ENCODE measurements at places on chromosomes 5 and 9.

- no peak for DNase-seq
Observed at GRCh38 chr5:19314840-19315239, 673.2 kb downstream of the CDH18 start.

- DNase-seq, result no peak
Observed at GRCh38 chr5:60514152-60514551, 185.8 kb downstream of the DEPDC1B start.

DNA sequence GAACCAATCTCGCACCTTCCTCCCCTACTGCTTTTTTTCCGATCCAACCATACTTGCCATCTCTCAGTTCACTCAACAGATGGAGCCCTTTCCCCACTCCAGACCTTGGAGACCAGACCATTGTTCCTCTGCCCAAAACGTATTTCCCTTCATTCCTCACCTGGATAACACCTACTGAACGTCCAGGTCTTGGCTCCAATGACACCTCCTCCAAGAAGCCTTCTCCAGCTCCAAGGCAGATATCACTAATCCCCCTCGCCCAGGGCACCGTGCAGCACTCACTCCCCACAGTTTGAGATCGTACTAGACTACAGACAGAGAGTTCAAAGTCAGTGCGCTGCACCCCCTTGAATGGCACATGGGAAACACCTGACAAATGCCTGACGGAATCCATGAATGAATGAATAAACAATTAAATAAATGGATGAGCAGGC is 47.1 kb upstream of the AKNA start:
- peak; percentile 30 for DNase-seq

DNA sequence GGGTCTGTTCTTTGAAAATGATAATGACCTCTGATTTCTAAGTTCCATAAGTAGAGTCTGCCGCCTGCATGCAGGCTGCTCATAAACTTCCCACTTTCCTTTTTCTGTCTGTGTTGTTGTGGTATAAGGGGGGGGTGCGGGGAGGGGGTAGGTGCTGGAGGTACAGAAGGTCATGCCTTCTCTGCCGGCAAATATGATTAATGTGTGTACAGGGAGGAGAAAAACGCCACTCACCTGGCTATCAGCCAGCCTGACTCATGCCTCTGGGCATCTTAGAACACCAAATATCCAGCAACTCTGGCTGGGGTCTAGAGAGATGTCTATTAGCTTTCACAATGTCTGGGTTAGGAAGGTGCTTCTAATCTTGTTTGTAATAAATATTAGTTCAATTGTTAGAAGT is 128.3 kb downstream of the EFNA5 start:
- DNase-seq, result no peak

DNA sequence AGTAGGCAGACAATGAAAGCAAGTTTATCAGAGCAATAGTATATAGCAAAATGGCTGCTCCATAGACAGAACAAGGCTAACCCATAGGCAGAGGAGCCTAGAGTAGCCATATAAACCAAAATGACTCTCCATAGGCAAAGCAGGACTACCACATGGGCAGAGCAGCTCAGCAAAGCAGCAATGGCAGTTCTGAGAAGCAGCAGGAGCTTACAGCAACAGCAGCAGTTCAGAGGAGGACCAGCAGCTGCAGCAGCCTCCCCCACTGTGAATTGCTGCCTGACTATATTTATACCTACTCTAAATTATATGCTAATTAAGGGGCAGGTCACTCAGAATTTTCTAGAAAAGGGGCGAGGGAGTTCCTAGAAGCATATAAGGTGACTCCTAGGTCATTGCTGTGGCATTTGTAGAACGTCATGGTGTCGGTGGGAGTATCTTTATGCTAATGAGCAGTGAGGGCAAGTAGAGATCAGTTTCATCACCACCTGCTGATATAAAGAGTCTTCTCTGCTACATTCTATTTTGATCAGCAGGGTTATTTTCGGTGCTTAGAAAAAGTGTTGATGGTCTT is 1115.5 kb downstream of the DTWD2 start:
- DNase-seq, result no peak

GRCh38 chr9:15308511-15308910 is 1.5 kb upstream of the TTC39B start:
- DNase-seq, result no peak

- no peak for DNase-seq
Observed at GRCh38 chr9:116849721-116850120, 162.6 kb downstream of the TRIM32 start.

DNA sequence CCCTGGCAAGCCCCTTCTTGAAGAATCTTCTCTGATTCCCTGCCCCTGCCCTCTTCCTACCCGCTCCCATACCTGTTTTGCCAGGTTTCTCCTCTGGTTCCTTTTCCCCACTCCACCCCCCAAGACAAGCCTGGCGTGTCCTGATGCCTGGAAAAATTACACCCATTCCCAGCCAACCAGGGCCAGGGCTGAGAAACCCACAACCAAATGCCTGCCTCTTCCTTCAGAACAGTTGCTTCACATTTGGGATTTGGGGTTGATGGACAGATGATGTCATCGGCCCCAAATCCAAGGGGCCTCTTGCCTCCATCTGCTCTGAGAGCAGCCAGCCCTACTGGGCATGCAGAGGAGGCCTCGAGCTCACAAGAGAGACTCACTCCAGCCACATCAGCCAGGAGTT is 8.8 kb upstream of the NEK6 start:
- no peak for DNase-seq

- no peak for DNase-seq
Observed at GRCh38 chr5:107011605-107012004, 659.1 kb downstream of the EFNA5 start.

DNA sequence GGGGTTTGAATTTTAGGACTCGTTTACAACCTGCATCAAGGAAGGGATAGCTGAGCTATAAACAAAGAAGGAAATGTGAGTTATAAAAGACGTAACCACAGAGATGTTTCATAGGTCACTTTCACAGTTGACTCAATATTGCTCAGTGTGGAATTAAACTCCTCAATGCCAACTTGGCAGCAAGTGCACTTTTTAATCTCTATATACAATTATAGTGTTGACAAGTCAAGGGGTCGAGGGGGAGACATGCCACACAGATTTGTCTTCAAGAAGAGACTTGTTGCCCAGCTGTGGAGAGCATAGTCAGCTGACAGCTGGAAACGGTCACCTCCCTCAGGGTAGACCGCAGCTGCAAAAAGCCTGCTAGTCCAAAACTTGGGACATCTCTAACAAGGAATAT is 163.4 kb upstream of the DMAC1 start:
- no peak for DNase-seq

- no peak for DNase-seq
Observed at GRCh38 chr5:179872055-179872827, 13.6 kb upstream of the MRNIP start.

DNA sequence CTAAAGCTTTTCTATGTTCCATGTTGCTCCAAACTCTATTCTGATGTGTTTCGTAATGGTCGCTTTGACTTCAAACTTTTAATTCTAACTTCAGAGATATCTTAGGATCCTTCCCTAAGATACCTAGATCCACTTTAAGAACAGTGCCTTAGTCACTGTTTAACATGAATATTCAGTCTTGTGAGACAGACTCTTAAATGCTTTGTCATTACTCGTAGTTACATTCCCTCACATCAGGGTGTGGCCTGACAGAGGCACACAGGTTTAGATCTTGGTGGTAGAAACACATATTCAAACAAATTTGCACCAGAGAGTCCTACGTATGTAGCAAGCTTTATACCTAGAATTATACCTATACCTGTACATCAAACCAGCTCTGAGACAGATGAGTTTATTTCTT is 687.0 kb upstream of the C9orf72 start:
- DNase-seq, result no peak

- DNase-seq, result peak; percentile 71
Observed at GRCh38 chr5:138077064-138077696, 6.7 kb upstream of the WNT8A start.

GRCh38 chr5:145804701-145805100 is 30.4 kb downstream of the PRELID2 start:
- no peak for DNase-seq

GRCh38 chr5:68533571-68534084 is 318.1 kb downstream of the PIK3R1 start:
- no peak for DNase-seq

DNA sequence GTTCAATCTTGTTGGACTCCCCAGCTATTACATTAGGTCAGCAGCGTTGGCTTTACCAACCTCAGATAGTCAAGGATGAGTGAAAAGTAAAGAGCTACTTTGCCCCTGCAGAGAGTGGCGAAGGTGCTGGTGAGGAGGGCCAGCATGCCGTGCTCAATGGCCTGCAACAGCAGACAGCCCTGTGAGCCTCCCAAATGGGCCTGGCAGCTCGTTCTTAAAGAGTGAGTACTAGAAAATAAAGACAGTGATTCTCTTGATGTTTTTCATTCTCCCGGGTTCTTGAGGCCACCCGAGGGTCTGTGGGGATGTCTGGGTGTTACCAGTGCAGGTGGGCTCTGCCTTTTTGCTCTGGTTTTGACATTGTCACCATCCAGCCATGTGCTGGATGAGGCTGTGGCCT is 16.2 kb downstream of the GADD45G start:
- no peak for DNase-seq

- DNase-seq, result no peak
Observed at GRCh38 chr5:168658394-168658793, 79.2 kb upstream of the PANK3 start.

DNA sequence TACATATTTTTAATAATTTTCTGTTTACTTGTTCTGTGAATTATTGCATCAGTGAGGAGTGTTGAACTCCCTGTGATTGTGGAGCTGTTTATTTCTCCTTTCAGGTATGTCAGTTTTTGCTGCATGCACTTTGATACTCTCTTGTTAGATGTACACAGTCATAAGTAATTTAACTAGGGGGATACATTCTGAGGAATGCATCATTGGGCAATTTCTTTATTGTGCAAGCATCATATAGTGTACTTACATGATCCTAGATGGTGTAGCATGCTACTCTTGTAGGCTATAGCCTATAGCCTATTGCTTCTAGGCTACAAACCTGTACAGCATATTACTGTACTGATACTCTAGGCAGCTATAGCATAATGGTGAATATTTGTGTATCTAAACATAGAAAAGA is 9.5 kb downstream of the DENND4C start:
- no peak for DNase-seq

DNA sequence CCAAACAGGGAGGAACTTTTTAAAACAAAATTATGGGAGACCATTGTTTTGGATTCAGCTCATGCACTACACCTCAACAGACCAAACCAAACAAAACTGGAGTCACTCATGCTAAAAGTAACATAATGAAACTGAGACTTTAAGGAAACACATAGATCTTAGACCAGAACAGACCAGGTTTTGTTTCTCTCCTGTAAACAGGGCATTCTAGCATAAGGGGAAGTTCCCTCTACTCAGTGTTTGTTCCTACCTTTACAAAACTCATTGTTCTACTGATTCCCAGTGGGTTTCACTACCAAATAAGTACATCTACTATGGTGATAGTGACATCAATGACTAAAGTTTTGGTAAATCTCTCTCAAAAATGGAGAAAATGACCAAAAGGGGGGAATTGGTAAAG is 1103.6 kb upstream of the EDIL3 start:
- no peak for DNase-seq

Measured in activated naive CD4-positive, alpha-beta T cell treated with anti-CD3 and anti-CD28 coated beads, Interleukin-2, amount 10 ng/mL, durations not matched to agents 7 days and 5 days (primary cell).